NCI-H748 treated with DMSO at 0.1 percent for 48 hours (cell line): ENCODE measurements at places on chromosomes 4 and X.

- DNase-seq = no peak
These were observed 23.9 kb upstream of the GATB start for GRCh38 chr4:151784706-151785105.

DNA sequence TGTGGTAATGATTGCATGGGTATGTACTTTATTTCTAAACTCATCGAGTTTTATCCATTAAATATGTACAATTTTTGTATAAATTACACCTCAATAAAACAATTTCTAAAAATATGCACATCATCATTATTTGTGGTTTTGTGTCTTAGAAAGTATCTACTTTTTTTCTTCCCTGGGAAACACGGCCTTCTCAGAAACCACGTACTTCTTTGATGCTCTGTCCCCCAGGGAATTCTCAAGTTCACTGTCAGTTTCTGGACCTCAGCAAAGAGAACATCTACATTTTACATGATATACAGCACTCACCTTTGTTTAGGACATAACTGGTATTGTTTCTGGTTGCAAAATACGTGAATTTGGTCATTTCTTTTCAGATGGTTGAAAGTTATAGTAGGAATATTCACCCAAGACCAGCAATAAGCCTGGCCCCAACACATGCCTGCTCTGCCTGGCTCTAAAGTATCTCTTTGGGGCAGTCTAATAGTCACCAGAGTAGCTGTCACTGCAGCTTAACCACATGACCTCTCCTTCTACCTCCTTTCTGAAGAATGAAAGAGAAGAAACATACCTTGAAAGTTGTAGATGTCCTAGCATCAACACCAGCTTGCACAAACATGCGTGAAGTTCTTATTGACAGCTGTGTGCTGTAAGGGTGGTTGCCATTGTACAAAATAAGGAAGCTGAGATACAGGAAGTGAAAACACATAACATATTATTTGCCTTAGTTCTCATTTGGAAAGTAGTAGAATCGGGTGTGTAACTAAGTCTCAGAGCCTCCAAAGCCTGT lies 48.4 kb upstream of the SPANXN4 start:
- DNase-seq = no peak

DNA sequence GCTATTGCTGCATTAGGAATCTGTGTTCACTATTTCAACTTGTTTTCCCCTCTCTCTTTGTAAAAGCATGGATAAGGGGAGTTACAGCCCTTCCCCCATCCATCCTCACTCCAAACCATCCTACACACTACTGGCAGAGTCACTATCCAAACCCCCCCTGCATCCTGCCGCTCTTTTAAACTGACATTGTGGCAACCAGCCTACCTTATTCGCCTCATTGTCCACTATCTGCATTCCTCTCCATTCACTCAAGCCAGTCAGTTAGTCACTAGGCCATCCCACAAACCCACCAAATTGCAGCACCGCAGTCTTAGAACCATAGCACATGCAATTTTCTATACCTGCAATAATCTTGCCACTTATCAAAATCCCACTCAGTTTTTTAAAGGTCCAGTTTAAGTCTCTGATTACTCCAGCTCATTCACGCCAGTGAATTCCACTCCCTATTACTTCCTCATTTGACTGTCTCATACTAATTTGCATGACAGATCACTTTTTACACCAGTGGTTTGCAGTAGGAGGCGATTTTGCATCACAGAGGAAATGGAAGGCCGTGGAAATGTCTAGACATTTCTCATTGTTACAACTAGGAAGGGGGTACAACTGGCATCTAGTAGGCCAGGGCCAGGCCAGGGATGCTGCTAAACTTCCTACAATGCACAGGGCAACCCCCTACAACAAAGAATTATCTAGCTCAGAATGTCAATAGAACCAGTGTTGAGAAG lies 181.8 kb downstream of the HS6ST2 start:
- DNase-seq = no peak

DNA sequence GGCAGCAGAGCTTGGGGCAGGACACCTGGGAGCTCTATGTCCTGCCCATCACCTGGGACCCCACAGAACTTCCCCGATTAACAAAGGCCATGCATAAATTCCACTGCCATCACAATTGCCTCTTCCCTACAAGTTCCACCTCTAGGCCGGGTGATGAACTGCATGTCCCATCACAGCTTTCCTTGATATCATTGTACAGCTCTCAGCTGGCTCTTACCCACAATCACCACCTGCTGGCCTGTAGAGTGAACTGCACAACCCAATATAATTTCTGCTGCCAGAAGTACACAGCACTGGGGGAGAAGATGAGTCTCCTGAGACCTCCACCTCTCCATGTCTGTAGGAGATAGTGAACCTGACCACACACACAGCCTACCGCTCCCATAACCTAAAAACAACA lies 285.0 kb upstream of the AADAT start:
- DNase-seq = no peak

DNA sequence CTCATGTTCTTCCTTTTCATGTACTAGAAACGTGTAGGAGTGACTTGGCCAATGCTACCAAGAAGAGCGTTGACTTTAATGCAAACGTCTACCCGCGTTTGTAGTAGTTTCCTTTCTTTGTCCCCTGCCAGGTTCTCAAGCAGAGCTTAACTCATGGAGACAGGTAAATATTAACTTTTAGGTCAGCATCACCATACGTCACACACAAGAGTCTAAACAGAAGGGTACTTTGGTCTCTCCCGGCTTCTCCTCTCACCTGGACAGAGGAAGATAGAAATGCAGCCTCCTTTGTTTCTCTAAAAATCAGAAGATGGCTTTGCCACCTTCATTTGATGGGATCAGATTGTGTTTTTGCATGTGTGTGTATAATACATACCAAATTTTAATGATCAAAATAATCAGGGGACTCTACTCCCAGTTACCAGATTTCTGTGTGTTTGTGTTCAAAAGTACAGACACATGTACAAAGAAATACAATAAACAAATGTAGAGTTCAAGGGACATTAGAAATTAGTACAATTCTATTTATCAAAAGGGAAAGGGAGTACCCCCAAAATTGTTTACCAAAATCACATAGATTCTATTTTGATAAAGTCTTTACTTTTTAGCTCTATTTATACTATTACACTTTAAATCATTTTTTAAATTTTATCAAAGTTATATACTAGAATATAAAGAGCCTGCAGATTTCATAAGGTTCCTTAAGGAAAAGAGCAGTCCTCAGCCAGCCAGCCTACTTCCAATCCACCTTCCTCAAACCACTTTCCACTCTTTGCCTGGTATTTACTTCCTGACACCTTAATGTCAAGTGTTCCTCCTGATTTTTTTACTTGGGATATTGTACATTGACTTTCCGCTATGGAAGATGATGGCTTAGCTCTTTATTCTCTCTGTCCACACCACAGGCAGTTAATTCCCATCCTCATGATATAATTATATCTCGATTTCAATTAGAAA lies 195.5 kb downstream of the RELL1 start:
- no peak for DNase-seq

GRCh38 chr4:16329125-16329796 lies 103.0 kb upstream of the TAPT1 start:
- no peak for DNase-seq

GRCh38 chrX:108178143-108178498 lies 86.5 kb downstream of the ATG4A start:
- DNase-seq = no peak

- no peak for DNase-seq
These were observed 772.0 kb downstream of the IL1RAPL1 start for GRCh38 chrX:29359276-29359675.

DNA sequence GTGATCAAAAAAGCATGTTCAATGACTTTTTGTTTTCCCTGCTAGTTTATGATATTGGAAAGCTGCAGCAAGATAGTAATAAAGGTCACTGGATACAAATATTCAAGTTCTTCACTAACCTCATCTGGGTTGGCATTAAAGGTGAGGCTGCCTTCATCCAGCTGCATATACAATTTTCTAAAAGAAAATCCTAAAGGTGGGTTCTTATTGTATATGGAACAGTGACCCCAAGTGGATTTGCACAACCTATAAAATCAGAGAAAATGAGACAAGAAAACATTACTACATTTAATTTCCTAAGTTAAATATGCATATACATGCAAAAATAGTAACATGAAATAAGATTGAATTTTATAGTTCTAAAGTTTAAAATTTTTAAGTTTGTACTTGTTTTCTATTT lies 23.9 kb downstream of the FBXO8 start:
- DNase-seq = peak; percentile 74

- no peak for DNase-seq
These were observed 329.7 kb downstream of the FBXW7 start for GRCh38 chr4:152206185-152206584.

DNA sequence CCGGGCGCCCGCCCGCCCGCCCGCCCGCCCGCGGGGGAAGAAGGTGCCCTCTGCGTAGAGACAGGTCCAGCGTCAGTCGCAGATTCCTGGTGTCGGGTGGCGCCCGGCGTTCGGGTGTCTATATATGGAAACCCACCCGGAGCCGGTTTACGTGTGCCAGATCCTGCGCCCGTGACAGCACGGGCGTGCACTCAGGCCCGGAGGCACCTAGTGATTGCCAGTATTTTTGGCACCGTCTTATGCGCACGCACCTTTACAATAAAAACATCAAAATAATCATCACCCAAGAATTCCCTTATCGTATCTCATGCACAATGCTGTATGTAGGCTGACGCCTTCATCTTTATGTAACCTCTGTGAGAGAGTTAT lies 519 bp downstream of the SLC25A4 start:
- peak; percentile 9 for DNase-seq

- no peak for DNase-seq
These were observed 311.8 kb downstream of the PPP3CA start for GRCh38 chr4:101035487-101035886.

DNA sequence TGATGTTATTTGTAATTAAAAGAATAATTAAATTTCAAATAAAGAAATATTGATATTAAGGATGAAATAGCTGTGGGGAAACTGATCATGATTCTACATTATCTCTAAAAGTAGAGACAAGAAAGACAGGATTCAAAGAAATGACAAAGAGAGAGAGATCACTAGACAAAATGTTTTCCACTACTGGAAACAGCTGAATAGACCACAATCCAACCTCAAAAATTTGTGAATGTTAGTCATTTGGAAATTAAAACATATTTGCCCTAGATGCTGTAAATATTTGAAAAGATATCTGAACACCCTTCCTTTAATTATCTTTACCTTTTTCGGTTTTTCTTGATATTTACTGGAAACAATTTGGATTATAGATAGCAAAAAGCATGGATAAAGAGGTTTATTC lies 414.9 kb downstream of the CENPC start:
- no peak for DNase-seq

DNA sequence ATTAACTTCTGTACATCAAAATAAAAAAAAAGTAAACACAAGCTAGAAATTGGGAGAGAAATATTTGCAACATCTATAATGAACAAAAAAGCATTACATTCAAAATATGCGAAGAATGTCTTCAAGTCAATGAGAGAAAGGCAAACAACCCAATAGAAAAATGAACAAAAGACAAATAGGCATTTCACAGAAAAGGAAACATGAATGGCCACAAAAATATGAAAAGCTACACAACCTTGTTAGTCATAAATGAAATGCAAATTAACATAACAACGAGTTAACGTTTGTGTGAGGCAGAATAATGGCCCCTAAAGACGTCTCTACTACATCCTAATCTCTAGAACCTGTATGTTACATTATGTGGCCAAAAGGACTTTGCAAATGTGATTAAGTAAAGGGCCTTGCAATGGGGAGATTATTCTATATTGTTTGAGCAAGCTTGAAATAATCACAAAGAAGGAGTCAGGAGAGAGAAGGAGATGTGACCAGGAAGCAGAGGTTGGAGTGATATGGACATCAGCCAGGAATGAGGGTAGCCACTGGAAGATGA lies 86.8 kb downstream of the WDFY3 start:
- DNase-seq = no peak

DNA sequence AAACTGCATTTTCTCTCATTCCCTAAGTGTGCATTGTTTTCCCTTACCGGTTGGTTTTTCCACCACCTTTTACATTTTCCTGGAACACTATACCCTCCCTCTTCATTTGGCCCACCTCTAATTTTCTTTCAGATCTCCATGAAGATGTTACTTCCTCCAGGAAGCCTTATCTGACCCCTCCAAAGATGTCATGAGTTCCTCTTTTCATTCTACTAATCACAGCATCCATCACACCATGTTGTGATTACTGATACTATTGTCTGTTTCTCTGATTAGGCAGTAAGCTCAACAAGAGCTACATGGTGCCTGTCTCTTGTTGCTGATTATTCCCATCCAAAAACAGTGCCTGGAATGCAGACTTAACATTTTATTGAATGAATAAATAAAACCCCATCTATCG lies 2.9 kb upstream of the AFP start:
- no peak for DNase-seq

- DNase-seq = no peak
These were observed 23.8 kb downstream of the VSIG4 start for GRCh38 chrX:66015900-66016689.

GRCh38 chrX:100864657-100865391 lies 9.3 kb downstream of the NOX1 start:
- no peak for DNase-seq

DNA sequence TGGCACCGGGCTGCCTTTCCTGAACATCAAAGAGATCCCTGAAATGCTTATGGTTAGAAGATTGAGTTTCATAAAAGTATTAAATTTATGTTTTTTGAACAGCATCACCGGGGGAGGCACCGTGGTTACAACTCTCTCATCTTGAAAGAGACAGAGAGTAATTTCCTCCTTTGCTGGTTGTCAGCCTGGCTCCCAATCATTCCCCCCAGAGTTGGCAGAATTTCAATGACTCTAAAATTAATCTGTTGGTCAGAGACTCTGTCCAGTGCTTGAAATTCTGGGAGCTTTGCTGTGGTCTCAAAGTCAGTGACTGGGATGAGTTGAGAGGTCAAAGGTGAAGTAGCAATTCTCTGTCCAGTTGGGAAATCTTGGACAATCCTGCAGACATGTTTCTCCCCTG lies 135.9 kb downstream of the RAB28 start:
- DNase-seq = no peak

DNA sequence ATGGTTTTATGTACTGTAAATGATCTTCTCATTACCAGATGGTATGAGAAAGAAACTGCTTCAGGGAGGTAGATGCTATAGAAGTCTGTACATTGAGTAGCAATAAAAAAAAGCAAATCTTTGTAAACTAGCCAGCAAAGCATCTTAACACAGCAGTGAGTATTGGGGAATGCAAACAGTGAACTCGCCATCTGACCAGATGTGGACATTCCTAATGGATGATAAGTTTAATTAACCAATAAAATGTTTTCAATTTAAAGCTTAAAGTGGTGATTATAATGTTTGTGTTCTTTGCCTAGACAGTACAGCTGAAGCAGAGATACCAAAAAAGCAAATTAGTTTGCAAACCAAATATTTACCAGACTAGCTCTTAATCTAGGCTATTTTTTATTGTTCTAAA lies 1144.2 kb downstream of the FAT4 start:
- no peak for DNase-seq

DNA sequence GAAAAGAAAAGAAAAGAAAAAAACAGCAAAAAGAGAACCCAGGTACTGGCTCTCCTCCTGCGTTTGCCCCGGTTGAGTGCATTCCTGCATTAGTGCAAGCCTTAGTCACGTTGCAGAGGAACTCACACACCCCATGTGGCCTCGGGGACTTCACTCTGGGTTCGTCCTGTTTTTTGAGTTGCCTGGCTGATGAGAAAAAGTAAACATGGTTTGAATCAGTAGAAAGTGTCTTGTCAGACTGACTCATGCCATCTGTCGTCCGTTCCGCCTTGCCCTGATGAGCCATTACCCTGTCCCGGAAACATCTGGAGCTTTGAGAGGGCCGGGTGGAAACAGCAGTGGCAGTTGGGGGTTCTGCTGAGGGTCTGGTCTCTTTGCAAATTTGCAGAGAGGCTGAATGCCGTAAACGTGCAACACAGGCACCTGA lies 16.3 kb downstream of the CD99 start:
- no peak for DNase-seq

GRCh38 chr4:126937846-126938422 lies 694.8 kb upstream of the INTU start:
- no peak for DNase-seq
